ENCODE measurements at places on chromosomes 5 and 9.

- no peak for DNase-seq
Observed at GRCh38 chr9:115980502-115980901, 173.1 kb upstream of the PAPPA start.

DNA sequence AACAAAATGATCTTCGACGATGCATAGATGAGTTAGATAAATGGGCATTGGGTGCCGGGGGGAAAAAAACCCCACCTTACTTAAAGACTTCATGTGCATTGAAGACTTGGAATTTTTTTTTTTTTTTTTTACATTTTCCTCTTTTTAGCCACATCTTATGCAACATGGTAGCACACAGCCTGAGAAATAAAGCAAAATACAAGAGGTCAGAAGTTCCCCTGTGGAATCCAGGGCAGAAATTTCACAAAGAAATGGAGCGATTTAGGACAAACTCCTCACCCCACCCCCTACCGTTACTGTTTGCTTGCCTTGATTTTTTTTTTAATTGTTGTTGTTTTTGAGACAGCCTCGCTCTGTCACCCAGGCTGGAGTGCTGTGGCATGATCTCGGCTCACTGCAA lies 153.2 kb downstream of the GOLPH3 start:
- DNase-seq = no peak

DNA sequence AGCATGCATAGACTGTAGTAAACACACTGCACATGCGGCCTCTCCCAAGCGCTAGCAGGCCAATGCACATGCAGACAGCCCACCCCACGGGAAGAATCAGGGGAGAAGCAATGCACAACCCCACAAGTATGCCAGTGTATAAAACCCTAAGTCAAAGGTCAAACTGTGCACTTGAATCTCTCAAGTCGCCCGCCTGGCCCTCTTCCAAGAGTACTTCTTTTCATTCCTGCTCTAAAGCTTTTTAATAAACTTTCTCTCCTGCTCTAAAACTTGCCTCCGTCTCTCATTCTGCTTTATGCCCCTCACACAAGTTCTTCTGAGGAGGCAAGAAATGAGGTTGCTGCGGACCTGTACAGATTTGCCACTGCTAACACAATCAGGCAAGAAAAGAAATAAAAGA lies 50.4 kb downstream of the PTPDC1 start:
- DNase-seq = no peak

DNA sequence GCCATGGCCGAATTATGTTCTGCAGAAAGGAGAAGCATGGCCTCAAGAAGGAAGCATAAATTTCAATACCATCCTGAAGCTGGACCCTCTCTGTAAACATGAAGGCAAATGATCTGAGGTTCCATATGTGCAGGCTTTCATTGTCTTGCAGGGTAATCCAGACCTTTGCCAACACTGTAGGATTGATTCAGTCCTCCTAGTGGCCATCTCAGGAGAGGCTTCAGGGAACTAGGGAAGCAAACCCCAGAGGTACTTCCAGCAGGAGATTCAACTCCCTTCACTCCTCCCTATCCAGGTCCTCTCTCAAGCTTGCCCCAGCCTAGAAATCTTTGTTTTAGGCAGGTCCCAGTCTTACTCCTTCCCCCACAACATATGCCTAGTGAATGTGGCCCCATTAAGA lies 99.3 kb upstream of the HCN1 start:
- DNase-seq = no peak

DNA sequence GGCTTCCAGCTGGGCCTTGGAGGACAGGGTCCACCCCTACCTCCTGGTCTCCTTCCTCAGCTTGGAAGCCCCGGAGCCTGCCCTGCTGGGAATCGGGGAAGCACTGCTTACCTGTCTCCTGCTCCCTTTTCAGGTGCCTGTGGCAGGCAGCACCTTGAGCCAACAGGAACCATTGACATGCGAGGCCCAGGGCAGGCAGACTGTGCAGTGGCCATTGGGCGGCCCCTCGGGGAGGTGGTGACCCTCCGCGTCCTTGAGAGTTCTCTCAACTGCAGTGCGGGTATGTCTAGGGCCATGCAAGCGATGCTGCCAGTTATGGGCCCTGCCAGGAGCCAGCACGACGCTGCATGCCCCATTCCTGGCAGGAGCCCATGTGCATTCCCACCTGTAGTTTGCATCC lies 3.8 kb upstream of the CACFD1 start:
- DNase-seq = no peak

DNA sequence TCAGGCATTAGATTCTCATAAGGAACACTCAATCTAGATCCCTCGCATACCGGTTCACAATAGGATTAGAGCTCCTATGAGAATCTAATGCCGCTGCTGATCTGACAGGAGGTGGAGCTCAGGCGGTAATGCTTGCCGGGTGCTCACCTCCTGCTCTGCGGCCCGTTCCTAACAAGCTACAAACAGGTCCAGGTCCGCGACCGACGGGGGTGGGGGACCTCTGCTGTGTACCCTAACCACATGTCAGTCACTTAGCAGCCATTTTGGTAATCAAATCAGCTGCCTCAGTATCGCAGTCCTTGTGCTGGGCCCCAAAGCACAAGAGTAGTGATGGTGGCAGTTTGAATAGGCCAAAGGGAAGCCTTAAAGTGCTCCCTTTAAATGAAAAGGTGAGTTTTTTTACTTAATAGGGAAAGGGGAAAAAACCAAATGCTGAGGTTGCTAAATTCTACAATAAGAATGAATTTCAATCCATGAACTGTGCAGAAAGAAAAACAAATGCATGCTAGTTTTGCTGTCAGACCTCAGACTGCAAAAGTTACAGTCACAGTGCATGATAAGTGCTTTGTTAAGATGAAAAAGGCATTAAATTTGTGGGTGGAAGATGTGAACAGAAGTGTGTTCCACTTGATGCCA lies 67.0 kb upstream of the TNPO1 start:
- DNase-seq = no peak

DNA sequence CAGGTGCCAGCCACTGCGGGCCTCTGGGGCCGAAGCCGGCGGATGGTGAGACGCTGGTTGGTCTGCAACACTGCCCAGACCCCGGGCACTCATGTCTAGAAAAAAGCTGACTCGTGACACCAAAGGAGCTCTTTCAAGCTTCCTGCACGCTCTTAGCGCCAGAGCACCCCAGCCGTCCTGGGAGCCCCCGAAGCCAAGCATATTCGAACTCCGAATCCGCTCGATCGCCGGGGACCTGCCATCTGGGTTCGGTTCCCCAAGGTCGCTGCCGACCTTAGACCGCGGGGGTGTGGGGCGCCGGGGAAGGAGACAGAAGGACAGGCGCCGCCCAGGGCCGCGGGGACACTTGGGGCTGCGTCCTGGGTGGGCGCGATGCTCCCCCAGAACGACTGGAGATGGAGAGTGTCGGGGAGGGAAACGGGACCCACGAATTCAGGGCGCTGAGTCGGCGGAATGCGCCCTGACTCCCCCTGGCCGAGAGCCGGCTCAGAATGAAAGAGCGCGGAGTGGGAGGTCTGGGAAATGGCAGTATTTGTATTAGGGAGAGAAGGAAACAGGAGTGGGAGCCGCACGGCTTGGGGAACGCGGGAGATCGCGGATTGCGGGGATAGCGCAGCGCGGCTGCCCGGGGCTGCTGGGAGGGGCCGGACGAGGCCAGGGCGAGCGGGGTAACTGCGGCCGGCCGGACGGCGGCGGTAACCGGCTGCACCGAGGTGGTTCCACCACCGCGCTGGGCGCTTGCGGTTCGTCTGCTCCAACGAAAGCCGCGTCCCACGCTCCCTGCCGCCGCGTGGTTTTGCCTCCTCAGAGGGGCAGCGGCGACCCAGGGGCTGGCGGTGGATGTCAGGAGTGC lies 20.1 kb upstream of the MARCHF6 start:
- DNase-seq = peak; percentile 57

DNA sequence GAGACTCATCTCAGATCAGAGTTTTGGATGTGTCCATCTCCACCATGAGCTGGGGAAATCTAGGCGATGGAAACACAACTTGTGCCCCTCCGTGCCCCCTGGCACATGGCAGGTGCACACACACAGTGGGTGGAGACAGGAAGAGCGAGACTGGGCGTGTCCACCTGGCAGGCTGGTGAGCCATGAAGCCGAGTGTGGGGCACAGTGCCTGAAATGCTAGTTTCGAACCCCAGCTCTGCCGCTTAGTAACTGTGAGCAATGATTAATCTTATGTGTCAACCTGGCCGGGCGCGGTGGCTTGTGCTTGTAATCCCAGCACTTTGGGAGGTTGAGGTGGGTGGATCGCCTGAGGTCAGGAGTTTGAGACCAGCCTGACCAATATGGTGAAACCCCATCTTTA lies 80.8 kb upstream of the RNU6ATAC start:
- no peak for DNase-seq

DNA sequence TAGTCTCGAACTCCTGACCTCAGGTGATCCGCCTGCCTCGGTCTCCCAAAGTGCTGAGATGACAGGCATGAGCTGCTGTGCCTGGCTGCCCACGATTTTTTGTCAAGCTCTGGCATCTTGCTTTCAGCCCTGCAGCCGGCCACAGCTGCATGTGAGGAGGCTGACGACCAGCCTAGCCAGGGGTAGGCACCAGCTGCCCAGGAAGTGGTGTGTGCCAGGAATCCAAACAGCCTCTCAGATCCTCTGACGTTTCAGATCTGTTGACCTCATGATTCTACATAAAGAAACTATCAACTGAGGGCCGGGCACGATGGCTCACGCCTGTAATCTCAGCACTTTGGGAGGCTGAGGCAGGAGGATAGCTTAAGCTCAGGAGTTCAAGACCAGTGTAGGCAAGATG lies 19.0 kb downstream of the DYNC2I2 start:
- DNase-seq = no peak

- DNase-seq = no peak
Observed at GRCh38 chr5:102910240-102911226, 155.4 kb downstream of the PAM start.

GRCh38 chr9:84002344-84002743 lies 21.7 kb downstream of the RMI1 start:
- DNase-seq = no peak

DNA sequence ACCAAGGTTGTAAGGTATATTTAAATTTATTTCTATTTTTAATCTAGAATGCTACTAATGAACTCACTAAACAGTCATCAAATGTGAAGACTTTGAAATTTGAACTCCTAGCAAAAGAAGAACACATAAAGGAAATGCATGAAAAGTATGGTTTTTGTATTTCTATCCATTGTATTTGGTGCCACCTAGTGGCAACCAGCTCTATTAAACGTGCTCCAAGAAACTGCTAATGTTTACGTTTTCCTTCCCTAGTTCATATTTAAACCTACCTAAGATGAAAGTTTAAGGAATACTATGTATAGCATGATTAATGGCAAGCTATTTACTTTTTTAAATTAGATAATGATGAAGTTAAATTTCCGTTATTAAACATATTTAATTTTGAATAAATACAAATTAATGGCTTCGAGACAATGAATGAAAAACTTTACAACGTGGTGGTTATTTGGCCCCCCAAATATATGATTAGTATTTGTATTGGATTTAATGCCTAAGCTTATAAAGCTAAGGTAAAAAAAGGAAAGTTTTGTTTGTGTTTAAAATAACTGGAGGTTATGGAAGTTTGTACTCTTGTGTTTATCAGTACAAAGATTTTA lies 115.9 kb upstream of the SH3GL2 start:
- DNase-seq = peak; percentile 43

- DNase-seq = no peak
Observed at GRCh38 chr5:180844858-180845257, 16.2 kb downstream of the ZFP62 start.

GRCh38 chr5:107764976-107765804 lies 94.5 kb upstream of the EFNA5 start:
- DNase-seq = peak; percentile 24

GRCh38 chr5:1047332-1047965 lies 38.8 kb downstream of the NKD2 start:
- DNase-seq = no peak

DNA sequence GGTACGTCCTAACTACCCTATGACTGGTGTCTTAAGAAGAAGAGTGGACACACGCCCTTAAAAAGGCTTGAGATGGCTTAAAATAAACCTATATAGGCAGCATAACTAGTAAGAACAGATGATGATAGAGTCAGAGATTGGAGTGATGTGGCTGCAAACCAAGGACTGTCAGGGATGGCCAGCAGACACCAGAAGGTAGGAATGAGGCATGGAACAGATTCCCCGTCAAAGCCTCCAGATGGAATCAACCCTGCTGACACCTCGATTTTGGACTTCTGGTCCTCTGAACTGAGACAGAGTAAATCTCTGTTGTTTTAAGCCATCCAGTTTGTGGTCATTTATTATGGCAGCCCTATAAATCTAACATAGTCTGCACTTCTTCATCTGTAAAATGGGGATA lies 7.4 kb downstream of the TMOD1 start:
- DNase-seq = no peak

DNA sequence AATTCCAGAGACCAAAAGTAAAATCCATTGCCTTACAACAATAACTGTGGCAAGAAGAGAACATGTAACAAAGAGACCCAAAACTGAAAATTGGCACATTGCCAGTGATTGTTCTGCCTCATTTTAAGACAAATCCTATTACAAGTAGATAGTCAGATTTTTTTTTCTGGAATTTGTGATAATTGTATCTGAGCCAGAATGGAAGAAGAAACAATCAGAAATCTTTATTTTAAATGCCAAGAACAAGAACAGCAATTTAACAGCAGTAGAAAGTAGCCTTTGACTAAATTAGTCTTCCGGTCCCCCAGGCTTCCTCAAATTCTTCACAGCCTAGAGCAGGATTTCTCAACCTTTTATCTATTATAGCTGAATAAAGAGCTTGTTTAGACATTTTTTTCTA lies 106.7 kb upstream of the PTPN3 start:
- no peak for DNase-seq

DNA sequence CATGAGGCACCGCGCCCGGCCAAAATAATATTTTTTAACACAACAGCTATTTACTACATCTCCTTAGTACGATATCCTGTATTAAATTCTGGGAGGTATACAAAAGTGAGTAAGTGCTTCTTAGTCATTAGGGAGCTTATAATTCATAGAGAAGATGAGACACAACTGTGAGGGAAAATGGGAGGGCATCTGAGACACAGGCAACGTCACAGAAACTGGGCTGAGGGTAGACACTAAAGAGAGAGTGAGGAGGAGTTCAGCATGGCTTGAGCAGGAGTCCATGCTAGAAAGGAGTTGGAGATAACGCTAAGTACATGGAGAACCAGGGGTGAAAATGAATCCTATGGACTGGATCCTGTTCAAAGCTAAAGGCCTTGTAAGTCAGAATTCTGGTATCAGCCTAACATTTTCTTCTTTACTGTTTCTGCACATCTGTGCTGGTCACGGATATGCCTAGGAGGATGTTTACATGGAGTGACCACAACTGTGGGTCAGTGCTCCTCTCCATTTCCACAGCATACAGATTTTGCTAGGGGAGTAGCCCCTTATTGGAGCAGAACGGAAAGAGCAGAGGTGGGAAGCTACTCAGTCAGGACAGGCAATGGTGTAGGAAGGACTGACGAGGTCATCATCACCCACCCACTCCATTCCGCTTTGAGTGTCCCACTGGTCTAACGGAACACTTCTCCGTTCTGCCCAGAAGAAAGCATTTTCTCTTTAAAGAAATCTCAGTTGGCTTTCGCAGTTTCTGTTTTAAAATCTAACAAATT lies 310.4 kb upstream of the EFNA5 start:
- DNase-seq = no peak

- no peak for DNase-seq
Observed at GRCh38 chr5:115859378-115859777, 17.6 kb downstream of the AP3S1 start.

GRCh38 chr5:86175224-86175623 lies 442.5 kb upstream of the COX7C start:
- DNase-seq = no peak

- peak; percentile 86 for DNase-seq
Observed at GRCh38 chr5:54457094-54457862, 1.8 kb downstream of the HSPB3 start.
